ENCODE measurements at places on chromosomes 13 and 19.

GRCh38 chr13:110044551-110045111, 258.2 kb upstream of the IRS2 start:
- no peak overlapping the region for H3K27ac ChIP-seq
- H3K4me3 ChIP-seq: no peak overlapping the region
- H3K36me3 ChIP-seq: peaks cover 3% of the 10 kb centered on the region
- no peak for DNase-seq
- peaks cover 12% of the 10 kb centered on the region for H3K4me1 ChIP-seq
- peaks cover 11% of the 10 kb centered on the region for H3K27me3 ChIP-seq

DNA sequence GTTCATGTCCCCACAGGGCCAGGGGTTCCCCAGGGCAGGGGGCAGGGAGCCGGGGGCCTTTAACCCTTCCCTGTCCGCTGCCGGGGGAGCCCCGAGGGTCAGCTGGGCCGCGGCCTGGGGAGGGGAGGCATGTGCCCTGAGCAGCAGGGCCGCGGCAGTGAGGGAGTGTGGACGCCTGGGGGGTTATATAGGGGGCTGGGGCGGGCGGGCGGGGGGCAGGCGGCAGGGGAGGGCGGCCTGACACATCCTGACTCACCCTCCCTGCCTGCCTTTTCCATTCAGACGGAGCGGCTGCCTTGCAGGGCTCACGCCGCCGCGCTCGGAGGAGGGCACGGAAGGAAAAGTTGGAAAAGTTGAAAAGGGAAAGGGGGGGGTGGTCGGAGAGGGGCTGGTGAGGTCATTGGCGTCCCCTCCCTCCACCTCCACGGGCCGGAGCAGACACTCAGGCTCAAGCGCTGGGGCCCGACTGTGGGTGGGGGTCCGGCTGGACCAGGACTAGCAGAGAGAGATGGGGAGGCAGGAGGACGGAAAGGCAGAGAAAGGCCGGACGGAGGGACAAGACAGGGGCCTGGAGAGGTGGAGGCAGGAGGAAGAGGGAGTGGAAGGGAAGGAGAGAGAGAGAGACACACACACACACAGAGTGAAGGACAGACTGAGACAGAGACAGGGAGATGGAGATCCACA, at the start of gene IL11:
Gene IL11 (minus strand): TSS at position 159 of the 684 bp plus-strand sequence. CDS start 153 bp downstream, at position 6.
- no peaks in the 10 kb centered on the region for H3K36me3 ChIP-seq
- H3K4me3 ChIP-seq: peak within 1 kb of the TSS; percentile 71
- H3K4me1 ChIP-seq: peaks cover 21% of the 10 kb centered on the region
- H3K27me3 ChIP-seq: peaks cover 55% of the 10 kb centered on the region
- DNase-seq: no peak
- peak within 1 kb of the TSS; percentile 57 for H3K27ac ChIP-seq

- DNase-seq: peak; percentile 97
- H3K4me3 ChIP-seq: peak within 1 kb of the TSS; percentile 87
- H3K27ac ChIP-seq: no peak within 1 kb of the TSS
- H3K36me3 ChIP-seq: peaks cover 7% of the 10 kb centered on the region
Observed at GRCh38 chr19:11339254-11340098, at the start of gene RAB3D. TSS of gene RAB3D (minus strand) at chr19:11339657. CDS start at chr19:11337399, 2,258 bp downstream.

GRCh38 chr13:28094306-28094705, 6.1 kb downstream of the FLT3 start:
- H3K27me3 ChIP-seq: peaks cover 73% of the 10 kb centered on the region
- peaks cover 3% of the 10 kb centered on the region for H3K36me3 ChIP-seq
- H3K4me1 ChIP-seq: no peaks in the 10 kb centered on the region
- no peak overlapping the region for H3K27ac ChIP-seq
- no peak for DNase-seq

GRCh38 chr19:5956728-5957127, 21.2 kb downstream of the RANBP3 start:
- DNase-seq: no peak
- H3K4me3 ChIP-seq: no peak overlapping the region
- H3K36me3 ChIP-seq: no peaks in the 10 kb centered on the region

- peaks cover 38% of the 10 kb centered on the region for H3K4me1 ChIP-seq
- H3K36me3 ChIP-seq: no peaks in the 10 kb centered on the region
- DNase-seq: no peak
- H3K27ac ChIP-seq: peak overlapping the region; percentile 97
Observed at GRCh38 chr19:39845584-39845932, 621 bp downstream of the FBL start.

DNA sequence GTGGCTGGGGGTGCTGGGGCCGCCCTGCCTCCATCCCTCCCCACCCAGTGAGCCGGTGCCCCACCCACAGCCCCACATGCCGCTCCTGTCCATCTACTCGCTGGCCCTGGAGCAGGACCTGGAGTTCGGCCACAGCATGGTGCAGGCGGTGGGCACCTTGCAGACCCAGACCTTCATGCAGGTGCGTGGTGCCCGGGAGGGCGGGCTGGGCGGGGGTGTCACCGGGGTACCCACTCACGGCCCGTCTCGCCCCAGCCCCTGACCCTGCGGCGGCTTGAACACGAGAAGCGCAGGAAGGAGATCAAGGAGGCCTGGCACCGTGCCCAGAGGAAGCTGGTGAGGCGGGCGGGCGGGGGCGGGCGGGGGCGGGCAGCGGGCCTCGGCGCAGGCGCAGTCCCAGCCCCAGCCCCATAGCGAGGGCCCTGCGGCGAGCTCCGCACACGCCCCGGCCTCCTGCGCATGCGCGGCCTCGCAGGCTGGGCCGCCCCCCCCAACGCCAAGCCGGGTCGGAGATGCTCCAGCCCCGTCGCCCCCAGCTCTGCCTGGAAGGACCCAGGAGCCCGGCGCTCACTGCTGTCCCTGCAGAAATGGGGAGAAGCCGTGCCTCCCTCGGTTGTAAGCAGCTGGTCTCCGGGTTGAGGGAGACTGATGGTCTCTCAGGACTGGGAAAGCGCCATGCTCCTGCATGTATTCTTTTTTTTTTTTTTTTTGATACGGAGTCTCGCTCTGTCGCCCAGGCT, 7.7 kb downstream of the ARHGAP45 start:
- no peaks in the 10 kb centered on the region for H3K36me3 ChIP-seq
- no peak overlapping the region for H3K4me3 ChIP-seq
- H3K27me3 ChIP-seq: peaks cover 39% of the 10 kb centered on the region

GRCh38 chr13:54173996-54174395, 1145.4 kb downstream of the OLFM4 start:
- no peak overlapping the region for H3K27ac ChIP-seq
- no peaks in the 10 kb centered on the region for H3K27me3 ChIP-seq
- H3K4me1 ChIP-seq: no peaks in the 10 kb centered on the region
- no peaks in the 10 kb centered on the region for H3K36me3 ChIP-seq
- DNase-seq: no peak

DNA sequence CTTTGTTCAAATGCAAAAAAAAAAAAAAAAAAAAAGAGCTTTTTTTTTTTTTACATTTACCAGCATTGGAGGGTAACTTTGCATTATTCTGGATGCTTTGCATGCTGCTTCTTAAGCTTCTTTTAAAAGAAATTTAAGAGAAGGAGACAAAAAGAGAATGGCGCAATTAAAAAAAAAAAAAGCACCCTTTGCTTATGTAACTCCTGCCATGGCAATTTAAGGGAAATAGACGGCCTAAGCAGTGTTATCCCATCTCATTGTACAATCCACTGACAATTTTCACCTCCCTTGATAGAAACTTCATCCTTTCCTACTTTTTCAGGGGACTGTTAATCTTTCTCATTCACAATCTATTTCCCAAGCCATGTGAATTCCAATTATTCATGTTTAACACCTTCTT, 129.8 kb downstream of the KCTD12 start:
- H3K4me1 ChIP-seq: peaks cover 9% of the 10 kb centered on the region
- no peak overlapping the region for H3K4me3 ChIP-seq
- no peaks in the 10 kb centered on the region for H3K27me3 ChIP-seq

- peaks cover 21% of the 10 kb centered on the region for H3K4me1 ChIP-seq
- DNase-seq: no peak
- peak overlapping the region; percentile 31 for H3K4me3 ChIP-seq
Observed at GRCh38 chr19:4794971-4795370, 3.4 kb downstream of the FEM1A start.

GRCh38 chr13:98889419-98890085, 88.3 kb downstream of the DOCK9 start:
- no peak overlapping the region for H3K4me3 ChIP-seq
- peaks cover 10% of the 10 kb centered on the region for H3K4me1 ChIP-seq
- no peak overlapping the region for H3K27ac ChIP-seq
- no peak for DNase-seq

GRCh38 chr13:112908342-112908741, 60.7 kb upstream of the MCF2L start:
- peaks cover 14% of the 10 kb centered on the region for H3K4me1 ChIP-seq
- peaks cover 11% of the 10 kb centered on the region for H3K36me3 ChIP-seq
- H3K27ac ChIP-seq: no peak overlapping the region
- no peaks in the 10 kb centered on the region for H3K27me3 ChIP-seq
- H3K4me3 ChIP-seq: no peak overlapping the region

- no peak for DNase-seq
- H3K4me3 ChIP-seq: peak overlapping the region; percentile 56
- H3K27me3 ChIP-seq: no peaks in the 10 kb centered on the region
- H3K4me1 ChIP-seq: peaks cover 26% of the 10 kb centered on the region
- peaks cover 14% of the 10 kb centered on the region for H3K36me3 ChIP-seq
- no peak overlapping the region for H3K27ac ChIP-seq
Observed at GRCh38 chr13:112971288-112971643, 2.3 kb downstream of the MCF2L start.

DNA sequence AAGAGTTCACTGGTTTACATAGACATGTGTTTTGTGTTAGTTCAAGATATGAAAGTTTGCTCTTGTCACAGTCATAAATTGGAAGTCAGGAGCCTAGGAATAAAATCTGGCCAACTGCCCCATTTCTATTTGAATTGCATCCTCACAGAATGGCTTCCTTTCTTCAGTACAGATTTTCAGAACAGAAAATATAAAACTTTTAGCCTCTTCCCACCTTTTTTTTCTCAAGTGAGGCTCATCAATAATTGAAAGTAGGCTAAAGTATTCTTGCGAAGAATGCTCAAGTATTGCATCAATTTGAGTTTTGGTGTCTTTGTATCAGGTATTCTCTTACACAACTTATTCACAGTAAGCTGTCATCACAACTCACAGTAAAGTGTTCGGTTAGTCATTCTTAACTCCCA, 802.7 kb downstream of the PCDH9 start:
- H3K27me3 ChIP-seq: no peaks in the 10 kb centered on the region
- no peaks in the 10 kb centered on the region for H3K4me1 ChIP-seq
- no peak overlapping the region for H3K4me3 ChIP-seq
- H3K36me3 ChIP-seq: no peaks in the 10 kb centered on the region
- no peak for DNase-seq
- no peak overlapping the region for H3K27ac ChIP-seq

- DNase-seq: no peak
- H3K27me3 ChIP-seq: peaks cover 3% of the 10 kb centered on the region
- H3K4me3 ChIP-seq: peak overlapping the region; percentile 85
- H3K36me3 ChIP-seq: no peaks in the 10 kb centered on the region
- H3K27ac ChIP-seq: no peak overlapping the region
- peaks cover 34% of the 10 kb centered on the region for H3K4me1 ChIP-seq
Observed at GRCh38 chr19:46426035-46426505, 2.7 kb downstream of the PNMA8C start.

DNA sequence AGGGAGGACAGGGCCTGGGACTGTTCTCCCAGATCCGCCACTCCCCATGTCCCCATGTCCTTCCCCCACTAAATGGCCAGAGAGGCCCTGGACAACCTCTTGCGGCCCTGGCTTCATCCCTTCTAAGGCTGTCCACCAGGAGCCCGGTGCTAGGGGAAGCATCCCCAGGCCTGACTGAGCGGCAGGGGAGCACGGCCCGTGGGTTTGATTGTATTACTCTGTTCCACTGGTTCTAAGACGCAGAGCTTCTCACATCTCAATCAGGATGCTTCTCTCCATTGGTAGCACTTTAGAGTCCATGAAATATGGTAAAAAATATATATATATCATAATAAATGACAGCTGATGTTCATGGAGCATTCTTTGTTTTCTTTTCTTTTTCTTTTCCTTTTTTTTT, 815 bp downstream of the SPACA4 start:
- H3K27me3 ChIP-seq: peaks cover 4% of the 10 kb centered on the region
- peaks cover 4% of the 10 kb centered on the region for H3K4me1 ChIP-seq
- no peak for DNase-seq
- H3K27ac ChIP-seq: no peak overlapping the region
- no peaks in the 10 kb centered on the region for H3K36me3 ChIP-seq
- H3K4me3 ChIP-seq: no peak overlapping the region

DNA sequence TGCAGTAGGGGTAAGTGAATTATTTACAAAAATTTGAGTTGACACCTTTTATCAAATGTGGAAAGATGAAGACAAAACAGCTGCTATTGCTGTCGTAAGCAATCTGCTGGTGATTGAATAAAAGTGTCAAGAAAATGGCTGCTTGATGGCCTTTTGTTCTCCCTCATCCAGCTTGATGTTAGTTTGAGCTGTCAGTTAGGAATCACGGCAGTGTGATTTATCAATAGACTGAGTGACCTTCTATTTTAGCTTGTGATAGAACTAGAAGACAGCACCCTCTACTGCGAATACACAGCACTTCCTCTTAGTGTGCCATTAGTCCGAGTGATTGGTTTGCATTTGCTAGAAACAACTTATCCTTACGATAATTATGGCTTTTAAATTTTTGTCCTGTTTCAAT, 76.3 kb downstream of the MZT1 start:
- DNase-seq: no peak
- peaks cover 6% of the 10 kb centered on the region for H3K4me1 ChIP-seq
- H3K27me3 ChIP-seq: no peaks in the 10 kb centered on the region
- H3K27ac ChIP-seq: no peak overlapping the region
- no peak overlapping the region for H3K4me3 ChIP-seq

DNA sequence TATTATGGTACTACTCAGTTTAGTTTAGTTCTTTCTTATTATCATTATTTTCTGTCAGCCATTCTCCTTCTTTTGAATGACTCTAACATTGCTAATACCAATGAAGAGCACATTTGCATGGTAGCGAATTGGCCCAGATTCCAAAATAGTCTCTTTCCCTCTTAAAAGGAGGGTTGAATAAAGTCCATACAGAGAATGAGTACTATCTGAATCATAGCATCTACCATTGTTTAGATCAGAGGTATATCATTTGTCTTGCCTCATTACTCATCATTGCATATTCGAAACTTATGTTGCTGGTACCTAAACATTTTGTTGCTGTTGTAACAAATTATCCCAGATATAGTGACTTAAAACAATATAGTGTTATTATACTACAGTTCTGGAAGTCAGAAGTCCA, 1235.3 kb upstream of the ATXN8OS start:
- peaks cover 3% of the 10 kb centered on the region for H3K36me3 ChIP-seq
- no peak overlapping the region for H3K27ac ChIP-seq
- H3K27me3 ChIP-seq: no peaks in the 10 kb centered on the region
- no peak for DNase-seq

GRCh38 chr19:29876414-29876813, 64.6 kb downstream of the CCNE1 start:
- peak overlapping the region; percentile 85 for H3K27ac ChIP-seq
- H3K4me3 ChIP-seq: no peak overlapping the region
- DNase-seq: no peak
- no peaks in the 10 kb centered on the region for H3K36me3 ChIP-seq
- peaks cover 49% of the 10 kb centered on the region for H3K27me3 ChIP-seq

- no peaks in the 10 kb centered on the region for H3K36me3 ChIP-seq
- peak overlapping the region; percentile 60 for H3K27ac ChIP-seq
Observed at GRCh38 chr13:97250560-97250959, 28.4 kb downstream of the MBNL2 start.

DNA sequence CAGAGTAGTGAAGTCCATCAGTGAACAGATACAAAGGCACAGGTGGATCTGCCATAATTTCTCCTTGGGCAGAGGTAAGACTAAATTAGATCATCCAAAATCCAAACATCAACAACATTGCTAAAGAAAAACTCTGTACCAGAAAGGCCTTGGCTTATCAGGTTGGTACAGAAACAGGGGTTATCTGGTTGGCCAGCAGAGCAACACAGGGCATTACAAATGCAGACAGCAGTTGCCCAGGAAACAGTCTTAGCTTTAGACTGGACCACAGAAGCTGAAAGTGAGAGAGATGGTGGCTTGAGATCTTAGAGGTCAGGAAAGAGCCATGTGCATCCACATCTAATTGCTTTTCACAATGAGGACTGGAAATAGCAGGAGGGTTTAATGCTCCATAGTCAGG, 26.6 kb upstream of the DGKH start:
- DNase-seq: no peak
- no peaks in the 10 kb centered on the region for H3K4me1 ChIP-seq
- no peaks in the 10 kb centered on the region for H3K36me3 ChIP-seq

All from neural crest cell (in vitro differentiated cells).